ENCODE measurements at places on chromosomes 13 and 19.
A peak's percentile ranks its signal among the peaks of the same experiment; 100 is the strongest.

- DNase-seq = no peak
Observed at GRCh38 chr13:28609926-28610325, 49.0 kb upstream of the POMP start.

DNA sequence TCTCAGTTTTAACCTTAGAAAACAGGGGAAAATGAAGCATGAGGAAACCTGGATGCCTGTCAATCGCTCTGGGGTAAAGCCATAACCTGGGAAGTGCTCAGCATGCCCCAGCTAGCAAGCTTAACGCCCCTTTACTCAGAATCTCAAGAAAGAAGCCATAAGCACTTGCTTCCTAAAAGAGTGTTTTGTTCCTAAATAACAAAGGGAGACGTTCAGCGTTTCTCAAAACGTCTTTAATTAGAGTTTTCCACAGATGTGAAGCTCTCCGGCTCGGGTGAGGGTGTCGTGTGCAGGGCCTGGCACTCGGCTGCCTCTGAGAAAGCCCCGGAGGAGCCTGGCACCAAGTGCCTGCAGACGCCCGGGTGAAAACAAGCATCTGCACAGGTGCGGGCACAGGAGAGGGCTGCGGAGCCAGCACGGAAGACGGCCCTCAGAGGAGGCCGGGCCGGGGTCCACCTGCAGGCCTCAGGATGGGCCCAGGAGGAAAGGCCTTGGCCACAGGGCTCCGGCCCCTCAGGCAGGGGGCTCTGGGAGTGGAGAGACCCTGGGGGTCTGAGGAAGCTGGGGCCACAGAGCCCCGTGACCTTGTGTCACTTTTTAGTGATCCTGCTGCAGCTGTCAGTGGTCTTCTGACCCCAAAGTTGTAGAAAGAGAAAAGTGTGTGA is 6.2 kb downstream of the GAS6 start:
- DNase-seq = no peak

DNA sequence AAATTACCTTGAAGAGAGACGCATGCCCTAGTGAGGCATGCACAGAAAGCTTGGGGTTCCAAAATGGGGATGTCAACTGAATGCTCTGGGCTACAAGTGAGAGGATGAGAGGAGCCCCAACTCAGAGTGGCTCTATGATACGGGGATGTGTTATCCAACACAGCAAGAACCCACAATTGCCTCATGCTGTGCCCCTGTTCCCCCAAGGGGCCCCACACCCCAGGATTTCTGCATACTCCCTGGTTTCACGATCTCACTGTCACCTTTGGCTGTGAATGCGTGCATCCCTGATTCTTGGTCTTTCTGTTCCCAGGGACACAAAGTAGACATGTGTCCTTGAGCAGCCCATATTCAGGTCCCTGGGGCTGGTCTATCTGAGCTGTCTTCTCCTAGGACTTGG is 29.3 kb downstream of the WDR88 start:
- no peak for DNase-seq

- no peak for DNase-seq
Observed at GRCh38 chr19:3945838-3946237, 13.0 kb downstream of the NMRK2 start.

DNA sequence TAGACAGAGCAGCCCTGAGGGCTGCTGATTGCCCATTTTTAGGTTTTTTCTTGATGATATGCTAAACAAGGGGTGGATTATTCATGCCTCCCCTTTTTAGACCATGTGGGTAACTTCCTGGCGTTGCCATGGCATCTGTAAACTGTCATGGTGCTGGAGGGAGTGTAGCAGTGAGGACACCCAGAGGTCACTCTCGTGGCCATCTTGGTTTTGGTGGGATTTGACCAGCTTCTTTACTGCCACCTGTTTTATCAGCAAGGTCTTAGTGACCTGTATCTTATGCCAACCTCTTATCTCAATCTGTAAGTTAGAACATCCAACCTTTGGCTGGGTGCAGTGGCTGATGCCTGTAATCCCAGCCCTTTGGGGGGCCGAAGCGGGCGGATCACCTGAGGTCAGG is 148.0 kb downstream of the PTPRS start:
- no peak for DNase-seq

DNA sequence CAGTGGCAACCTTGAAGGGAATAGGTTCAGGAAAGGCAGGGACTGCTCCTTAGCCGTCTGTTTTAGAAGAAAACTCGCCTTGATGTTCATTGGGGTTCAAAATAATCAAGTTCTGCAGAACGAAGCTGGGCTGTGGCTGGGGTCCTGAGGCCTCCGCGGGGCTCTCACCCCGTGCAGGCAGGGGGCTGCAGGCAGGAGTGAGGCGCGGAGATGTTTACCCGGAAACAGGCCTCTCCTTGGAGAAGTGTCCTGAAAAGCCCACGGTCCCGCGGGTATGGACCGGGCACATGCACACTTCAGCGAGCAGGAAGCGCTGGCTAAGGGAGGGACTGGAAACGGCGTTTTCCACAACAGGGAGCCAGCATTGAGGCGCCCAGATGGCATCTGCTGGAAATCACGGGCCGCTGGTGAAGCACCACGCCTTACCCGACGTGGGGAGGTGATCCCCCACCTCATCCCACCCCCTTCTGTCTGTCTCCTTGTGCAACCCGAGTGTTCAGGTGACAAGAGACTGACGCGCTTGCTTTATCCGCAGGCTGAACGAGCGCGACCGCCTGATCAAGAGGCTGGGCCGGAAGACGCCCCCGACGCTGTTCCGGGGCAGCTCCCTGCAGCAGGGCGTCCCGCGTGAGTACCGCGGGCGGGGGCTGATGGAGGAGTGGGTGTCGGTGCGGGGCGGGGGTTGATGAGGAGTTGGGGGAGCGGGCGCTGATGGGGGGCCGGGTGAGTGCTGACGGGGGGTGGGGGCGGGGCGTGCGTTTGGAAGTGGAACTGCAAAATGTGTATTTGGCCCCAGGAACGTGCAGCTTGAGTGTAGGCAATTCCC is 39.6 kb downstream of the SHISA2 start:
- DNase-seq = no peak

DNA sequence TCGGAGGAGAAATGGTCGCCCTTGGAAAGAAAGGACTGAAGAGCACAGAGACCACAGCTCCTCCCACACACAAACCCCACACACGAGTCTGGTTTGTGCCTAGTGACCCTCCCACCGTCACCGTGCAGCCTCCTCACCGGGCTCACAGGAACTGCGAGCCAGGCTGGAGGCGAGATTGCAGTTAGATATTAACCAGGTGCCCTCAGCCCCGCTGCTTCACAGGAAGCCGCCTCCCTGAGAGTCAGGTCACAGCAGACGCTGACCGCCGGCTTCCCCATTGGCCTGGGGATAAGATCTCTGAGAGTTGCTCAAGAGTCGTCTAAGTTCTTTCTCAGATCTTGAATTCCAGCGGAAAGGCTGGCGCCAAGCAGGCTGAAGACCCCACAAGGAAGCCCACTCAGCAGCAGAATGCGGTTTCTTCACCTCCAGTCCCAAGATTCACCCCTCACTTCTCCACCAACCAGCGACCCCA is 870 bp downstream of the ZNF44 start:
- no peak for DNase-seq

GRCh38 chr13:96792188-96792587 is 202.1 kb downstream of the OXGR1 start:
- no peak for DNase-seq

DNA sequence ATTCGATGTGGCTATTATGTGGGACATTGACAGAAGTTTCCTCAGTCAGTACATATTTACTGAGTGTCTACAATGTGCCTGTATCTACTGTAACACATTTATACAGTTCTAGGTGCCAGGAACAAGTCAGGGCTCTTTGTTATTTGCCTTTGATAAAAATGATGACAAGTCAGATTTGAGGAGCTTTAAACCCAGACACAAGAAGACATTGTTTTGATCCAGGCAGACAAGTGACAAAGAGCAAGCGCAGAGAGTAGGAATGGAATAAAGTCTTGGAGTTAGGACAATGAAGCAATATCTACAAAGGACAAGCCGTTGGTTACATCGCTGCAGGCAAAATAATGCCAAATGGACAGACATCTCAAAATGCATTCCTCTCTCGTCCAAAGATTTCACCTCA is 70.1 kb downstream of the ITGBL1 start:
- DNase-seq = no peak

- DNase-seq = no peak
Observed at GRCh38 chr19:3798137-3798536, 12.0 kb upstream of the MATK start.

DNA sequence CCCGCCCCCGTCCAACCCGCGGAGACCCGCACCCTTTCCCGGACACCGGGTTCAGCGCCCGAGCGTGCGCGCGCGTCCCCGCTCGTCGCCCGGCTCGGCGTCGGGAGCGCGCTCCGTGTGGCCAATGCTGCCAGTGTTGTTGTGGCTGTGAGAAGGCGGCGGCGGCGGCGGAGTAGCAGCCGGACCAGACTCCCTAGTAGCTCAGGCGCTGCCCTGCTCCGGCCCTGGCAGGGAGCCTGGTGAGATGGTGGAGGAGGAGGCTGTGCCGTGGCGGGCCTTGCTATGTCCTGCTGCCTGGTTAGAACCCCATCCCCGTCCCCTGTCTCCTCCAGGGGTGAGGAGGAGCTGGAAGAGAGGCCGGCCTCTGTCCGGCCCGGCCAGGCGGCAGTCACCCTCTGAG is 553.2 kb downstream of the TUBA3C start:
- no peak for DNase-seq

DNA sequence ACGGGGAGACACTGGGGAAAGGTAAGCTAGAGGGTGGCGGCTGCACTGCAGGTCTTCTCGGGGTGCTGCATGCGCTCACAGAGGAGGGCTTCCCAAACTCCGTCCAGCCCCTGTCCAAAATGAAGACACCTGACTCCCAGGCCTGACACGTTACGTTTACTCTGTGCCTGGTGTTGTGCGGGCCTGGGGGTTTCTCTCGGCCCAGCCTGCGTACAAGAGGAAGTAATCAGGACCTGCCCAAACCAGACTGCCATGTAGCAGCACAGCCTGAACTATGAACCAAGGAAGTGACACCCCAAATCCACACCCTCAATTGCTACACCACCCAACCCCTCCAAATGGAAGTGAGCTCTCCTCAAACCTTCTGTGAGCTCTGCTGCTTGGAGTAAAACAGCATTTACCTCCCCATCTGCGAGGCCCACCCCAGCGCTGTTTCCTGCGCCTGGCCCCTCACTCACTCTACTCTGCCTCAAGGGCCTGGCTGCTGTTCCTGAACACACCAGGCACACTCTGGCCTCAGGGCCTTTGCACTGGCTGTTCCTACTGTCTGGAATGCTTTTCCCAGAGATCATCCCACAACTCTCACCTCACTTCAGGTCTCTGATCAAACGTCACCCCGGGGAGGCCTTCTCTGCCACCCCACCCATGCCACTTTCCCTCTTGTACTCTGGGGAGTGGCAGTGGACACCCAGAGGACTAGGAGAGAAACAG is 3.0 kb downstream of the HSPBP1 start:
- DNase-seq = no peak

GRCh38 chr19:30662211-30662861 is 290.2 kb downstream of the ZNF536 start:
- no peak for DNase-seq

GRCh38 chr19:12202250-12202649 is 39.4 kb downstream of the ZNF136 start:
- no peak for DNase-seq

DNA sequence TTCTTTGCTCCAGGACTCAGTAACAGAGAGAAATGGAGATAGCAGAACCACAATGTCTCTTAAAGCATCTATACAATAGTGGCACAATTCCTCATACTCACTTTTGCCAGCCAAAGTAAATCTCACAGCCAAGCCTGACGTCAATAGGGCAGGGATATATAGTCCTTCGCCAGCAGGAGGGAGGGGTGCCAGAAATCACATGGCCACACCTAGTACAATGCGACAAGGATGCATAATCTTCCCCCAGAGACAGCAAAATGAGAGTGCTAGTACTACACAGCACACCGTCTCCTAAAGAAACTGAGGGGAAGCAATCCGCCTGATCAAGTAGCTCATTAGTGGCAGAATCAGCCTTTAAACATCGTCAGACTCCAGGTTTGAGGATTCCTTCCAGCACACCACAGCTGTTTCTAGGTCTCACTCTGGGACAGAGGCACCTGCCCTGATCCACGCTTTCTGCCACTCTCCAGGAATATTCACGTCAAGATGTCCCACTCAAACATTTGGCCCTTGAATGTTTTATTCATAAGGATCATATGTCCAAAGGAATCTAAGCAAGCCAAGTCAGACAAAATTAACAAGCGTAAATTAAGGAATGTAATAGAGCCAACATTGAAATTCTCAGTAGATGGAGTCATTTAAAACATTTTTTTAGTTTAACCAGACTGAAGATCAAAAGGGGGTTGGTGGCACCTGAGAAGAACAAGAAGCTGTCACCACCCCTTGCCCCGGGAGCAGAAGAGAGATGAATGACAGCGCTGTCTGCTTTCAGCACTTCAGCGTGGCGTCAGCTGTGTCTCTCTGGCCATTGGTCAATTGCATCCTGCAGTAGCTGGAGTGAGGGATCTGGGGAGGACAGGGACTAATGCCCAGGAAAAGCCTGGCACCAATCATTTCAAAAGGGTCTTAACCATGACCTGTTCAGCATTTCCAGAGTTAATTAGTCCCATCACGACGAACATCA is 63.5 kb upstream of the SERP2 start:
- peak; percentile 32 for DNase-seq

GRCh38 chr13:36981156-36981743 is 17.9 kb downstream of the ALG5 start:
- DNase-seq = no peak

DNA sequence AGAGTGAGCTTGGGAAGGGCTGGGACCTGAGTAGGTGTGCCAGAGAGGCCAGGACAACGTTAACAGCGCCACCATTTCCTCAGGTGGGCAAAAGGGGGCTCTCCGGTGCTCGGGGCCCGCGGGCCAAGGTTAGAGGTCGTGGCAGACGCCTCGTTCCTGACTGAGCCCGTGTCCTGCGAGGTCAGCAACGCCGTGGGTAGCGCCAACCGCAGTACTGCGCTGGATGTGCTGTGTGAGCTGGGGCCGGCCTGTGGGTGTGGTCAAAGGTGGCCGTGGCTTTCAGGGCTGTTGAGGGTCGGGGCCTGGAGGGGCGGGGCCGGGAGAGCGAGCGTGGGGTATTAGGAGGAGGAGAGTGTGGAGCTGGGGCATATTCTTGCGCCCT is 3.7 kb downstream of the KIRREL2 start:
- no peak for DNase-seq

- no peak for DNase-seq
Observed at GRCh38 chr13:99012539-99012938, 34.7 kb upstream of the DOCK9 start.

DNA sequence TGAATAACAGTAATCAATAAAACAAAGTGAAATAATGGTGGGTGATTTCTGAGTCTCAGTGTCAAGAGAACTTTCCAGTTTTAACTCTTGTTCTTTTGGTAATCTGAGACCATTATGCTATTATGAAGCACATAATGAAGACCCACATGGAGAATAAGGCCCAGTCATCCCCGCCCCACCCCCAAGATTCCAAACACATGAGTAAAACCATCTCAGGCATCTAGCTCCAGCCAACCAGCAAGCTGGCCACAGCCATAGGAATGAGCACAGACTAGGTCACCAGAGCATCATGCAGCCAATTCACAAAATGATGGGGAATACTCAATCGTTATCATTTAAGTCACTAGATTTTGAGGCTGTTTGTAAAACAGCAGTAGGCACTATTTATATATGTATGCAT is 1769.0 kb upstream of the PCDH20 start:
- peak; percentile 67 for DNase-seq

- DNase-seq = no peak
Observed at GRCh38 chr19:50772476-50772875, 2.2 kb downstream of the GPR32 start.

GRCh38 chr19:38918526-38918925 is 6.5 kb upstream of the CCER2 start:
- no peak for DNase-seq
